ENCODE measurements at places on chromosomes 12 and 14. TPM values are rescaled to one million over a fixed set of nuclear protein-coding genes. Genes with fewer than 3 reads are reported as not detected.

DNA sequence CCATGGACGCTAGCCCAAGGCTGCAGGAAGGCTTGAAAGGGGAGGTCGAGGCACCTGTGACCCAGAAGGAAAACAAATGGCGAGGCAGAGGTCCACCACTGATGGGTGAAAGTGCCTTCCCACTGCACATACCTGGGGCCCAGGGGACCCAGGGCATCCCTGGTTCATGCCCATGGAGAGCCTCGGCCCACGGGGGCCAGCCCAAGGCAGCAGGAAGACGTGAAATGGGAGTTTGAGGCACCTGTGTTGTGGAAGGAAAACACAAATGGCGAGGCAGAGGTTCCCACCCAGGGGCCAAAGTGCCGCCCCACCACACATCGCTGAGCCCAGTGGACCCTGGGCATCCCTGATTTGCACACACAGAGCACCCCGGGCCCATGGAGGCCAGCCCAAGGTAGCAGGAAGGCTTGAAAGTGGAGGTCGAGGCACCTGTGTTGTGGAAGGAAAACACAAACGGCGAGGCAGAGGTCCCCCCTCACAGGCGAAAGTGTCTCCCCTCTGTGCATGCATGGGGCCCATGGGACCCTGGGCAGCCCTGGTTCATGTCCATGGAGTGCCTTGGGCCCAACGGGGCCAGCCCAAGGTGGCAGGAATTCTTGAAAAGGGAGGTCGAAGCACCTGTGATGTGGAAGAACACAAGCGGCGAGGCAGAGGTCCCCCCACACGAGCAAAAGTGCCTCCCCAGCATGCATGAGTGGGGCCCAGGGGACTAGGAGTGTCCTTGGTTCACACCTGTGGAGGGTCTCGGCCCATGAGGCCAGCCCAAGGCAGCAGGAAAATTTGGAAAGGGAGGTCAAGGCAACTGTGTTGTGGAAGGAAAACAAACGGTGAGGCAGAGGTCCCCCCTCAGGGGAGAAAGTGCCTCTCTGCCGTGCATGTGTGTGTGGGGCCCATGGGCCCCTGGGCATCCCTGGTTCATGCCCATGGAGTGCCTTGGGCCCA, 383.3 kb downstream of the ALG10 start:
- DNase-seq, result peak; percentile 53

DNA sequence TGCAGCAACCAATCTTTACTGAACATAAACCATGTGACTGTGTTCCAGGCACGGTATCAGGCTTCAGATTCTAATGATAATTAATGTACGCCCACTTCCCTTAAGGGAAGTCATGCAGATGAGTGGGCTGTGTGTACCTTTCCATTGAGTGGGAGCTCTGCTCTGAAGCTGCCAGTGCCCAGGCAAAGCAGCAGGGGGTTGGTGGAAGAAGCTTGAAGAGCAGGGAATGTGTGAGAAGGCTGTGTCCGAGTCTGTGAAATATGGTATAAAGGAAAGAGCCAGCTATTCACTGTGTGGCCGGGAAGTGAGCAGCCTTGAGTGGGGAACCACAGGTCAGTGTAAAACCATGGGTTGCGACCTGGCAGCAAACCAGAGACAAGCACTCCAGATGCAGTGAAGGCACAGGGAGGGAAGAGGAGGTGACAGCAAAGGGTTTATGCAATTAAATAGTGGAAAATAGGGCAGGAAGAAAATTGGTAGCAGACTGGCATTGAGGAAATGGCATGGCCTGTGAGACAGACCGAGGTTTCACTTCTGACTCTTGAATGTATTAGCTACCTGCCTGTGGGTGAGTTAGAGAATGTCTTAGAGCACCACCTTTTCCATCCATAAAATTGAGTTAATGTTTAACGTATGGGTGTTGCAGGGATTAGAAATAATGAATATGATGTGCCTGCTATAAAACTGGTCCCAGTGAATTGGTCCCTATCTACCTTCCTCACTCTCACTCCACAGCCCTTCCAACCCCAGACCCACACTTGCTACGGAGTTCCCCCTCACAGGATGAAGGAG, 116.4 kb downstream of the NTF3 start:
- DNase-seq, result no peak

The PROX2 gene
- total RNA-seq, result 1.5 TPM

The SDR9C7 gene
- total RNA-seq, result not detected

The TAS2R7 gene
- total RNA-seq, result not detected

GRCh38 chr14:99323603-99324185, 51.7 kb upstream of the BCL11B start:
- DNase-seq, result no peak

GRCh38 chr12:109458771-109459208, 18.3 kb downstream of the KCTD10 start:
- no peak for DNase-seq

The TMEM30B gene
- total RNA-seq, result 1.2 TPM

GRCh38 chr14:34213332-34213731, 248.7 kb downstream of the SPTSSA start:
- DNase-seq, result no peak

The TAS2R8 gene
- total RNA-seq, result not detected

GRCh38 chr14:77139540-77140358, 1.8 kb downstream of the ZDHHC22 start:
- no peak for DNase-seq

DNA sequence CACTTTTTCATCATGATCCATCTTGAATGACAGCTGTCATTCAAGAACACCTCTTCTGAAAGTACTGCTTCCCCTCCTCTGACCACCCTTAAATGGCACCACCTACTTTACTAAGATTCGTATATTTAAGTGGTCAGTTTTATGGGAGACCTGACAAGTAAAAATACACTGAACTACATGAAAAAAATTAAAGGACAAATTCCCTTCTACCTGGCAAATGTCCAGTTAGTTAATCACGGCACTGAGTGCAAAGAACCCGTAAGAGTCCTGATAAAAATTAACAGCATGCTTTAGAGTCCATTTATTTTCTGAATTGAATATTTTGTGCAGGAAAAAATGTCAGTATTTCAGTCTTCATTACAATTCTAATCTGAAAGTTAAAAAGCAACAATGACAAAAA, 48.7 kb downstream of the SETD3 start:
- no peak for DNase-seq

The RIN3 gene
- total RNA-seq, result 151 TPM

DNA sequence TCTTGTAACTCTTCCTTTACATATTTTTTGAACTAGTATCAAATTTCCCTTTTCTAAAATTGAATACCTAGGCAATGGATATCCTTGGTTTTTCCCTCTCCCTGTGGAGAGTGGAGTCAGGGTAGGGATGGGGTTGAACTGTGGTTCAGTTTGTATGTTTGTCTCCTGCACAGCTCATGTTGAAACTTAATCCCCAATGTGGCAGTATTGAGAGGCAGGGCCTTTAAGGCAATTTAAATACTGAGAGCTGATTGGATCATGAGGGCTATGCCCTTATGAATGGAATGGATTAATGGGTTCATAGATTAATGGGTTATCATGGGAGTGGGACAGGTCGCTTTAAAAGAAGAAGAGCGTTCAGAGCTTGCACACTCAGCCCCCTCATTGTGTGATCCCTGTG, 127.2 kb upstream of the RGS6 start:
- DNase-seq, result no peak

- DNase-seq, result no peak
These were observed 127.1 kb downstream of the DIO2 start for GRCh38 chr14:80084196-80084595.

GRCh38 chr12:77943466-77943865, 112.8 kb downstream of the NAV3 start:
- no peak for DNase-seq

The OR4E2 gene
- total RNA-seq, result not detected

The PPP1R36 gene
- total RNA-seq, result not detected

- DNase-seq, result no peak
These were observed 7.8 kb downstream of the FOXA1 start for GRCh38 chr14:37587131-37587803.

DNA sequence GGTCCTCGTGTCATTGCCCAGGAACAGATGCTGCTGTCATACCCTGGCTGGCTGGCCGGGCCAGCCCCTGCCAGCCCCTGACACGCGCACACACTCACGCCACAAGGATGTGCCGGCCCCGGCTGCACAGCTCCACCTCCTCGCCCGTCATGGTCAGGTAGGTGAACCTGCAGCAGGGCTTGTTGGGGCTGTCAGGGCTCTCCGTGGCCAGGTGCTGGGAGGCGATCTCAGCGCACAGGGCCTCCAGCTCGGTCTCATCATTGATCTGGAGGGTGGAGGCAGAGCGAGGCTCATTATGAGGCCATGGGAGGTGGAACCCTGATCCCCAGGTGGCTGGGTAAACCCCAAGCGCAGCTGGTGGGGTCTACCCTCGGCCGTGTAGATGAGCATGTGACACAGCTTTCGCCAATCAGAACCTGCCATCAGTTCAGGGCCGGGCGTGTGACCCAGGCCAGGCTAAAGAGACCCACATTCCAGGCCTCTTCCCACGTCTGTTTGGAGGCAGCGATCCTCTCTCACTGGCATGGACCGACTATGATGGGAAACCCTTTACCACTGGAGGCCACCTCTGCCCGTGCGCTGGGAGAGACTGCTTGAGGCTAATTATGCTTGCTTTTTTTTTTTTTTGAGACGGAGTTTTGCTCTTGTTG, 38.8 kb downstream of the TRAFD1 start:
- DNase-seq, result no peak

DNA sequence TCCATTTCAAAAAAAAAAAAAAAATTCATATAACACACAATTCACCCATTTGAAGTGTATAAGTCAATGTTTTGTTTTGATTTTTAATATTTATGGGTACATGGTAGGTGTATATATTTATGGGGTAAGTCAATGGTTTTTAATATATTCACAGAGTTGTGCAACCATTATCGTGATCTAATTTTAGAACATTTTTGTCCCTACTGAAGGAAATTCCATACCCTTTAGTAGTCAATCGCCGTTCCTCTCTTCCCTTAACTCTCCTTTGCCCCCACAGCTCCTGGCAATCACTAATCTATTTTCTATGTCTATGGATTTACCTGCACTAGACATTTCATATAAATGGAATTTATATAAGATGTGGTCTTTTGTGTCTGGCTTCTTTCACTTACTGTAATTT, 92.8 kb downstream of the TRAFD1 start:
- DNase-seq, result no peak

- no peak for DNase-seq
These were observed 78.6 kb downstream of the BHLHE41 start for GRCh38 chr12:26046203-26046602.

DNA sequence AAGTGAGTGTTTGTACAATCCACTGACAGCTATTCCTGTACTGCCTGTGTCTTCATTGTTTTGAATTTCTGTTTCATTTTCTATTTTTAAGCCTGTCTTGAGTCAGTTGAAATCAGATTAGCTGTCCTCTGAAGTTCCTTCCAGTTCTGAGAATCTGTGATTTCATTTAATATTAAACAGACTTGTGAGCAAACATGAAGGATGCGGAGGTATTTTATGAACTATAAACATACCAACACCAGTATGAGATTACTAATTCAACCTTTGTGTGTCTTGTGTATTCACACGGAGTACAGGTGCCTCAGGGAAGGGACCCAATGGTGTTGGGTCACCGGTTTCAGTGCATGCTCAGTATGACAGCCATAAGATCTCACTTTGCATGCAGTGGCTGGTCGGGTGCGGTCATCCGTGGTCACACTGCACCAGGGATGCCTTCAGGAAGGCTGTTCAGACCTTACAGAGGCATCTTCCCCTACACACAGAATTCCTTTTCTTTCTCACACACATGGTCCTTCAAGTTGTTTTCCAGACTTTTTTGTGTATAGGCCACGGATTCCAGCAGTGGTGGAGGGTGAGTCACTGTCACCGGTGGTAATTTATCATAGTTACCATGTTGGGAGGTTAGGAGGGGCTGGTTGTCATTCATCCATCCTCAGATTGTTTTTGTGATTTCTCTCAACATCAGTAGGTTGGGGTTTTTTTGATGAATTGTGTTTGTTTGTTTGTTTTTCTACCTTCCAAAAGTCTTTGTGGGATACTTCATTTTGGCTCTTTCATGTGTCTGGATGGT, 103.0 kb upstream of the SFSWAP start:
- no peak for DNase-seq

The SLC39A5 gene
- total RNA-seq, result 1.4 TPM

- DNase-seq, result no peak
These were observed 146.6 kb upstream of the PLEKHG7 start for GRCh38 chr12:92556141-92556540.

GRCh38 chr12:93902736-93903562, 225.8 kb downstream of the CRADD start:
- DNase-seq, result no peak

The FSCB gene
- not detected for total RNA-seq

The SERPINA12 gene
- not detected for total RNA-seq

DNA sequence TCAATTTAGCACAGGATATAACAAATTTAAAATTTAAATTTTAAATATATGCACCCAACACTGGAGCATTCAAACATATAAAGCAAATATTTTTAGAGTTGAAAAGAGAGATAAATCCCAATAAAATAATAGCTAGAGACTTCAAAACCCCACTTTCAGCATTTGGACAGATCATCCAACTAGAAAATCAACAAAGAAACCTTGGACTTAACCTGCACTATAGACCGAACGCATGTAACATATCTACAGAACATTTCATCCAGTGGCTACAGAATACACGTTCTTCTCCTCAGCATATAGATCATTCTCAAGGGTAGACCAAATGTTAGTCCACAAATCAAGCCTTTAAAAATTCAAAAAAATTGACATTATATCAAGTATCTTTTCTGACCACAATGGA, 64.0 kb downstream of the SPTSSA start:
- DNase-seq, result no peak

- no peak for DNase-seq
These were observed 334.6 kb upstream of the FKBP4 start for GRCh38 chr12:2460051-2460670.

DNA sequence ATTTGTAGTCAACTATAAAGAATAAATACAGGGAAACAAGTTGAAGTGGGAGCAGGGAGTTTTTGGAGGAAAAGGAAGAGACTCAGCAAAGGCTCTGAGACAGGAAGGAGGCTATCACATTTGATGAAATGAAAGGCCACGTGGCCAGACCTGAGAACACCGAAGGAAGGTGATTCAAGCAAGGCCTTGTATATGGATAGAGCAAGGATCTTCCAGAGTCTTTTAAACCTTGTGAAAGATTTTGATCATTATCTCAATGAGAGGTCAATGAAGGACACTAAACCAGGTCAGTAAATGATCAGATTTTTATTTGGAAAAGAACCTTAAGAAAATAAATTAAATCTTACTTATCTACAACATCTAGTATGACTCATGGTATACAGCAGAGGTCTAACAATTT, 523.5 kb downstream of the SLC16A7 start:
- DNase-seq, result no peak

- DNase-seq, result no peak
These were observed 164.1 kb downstream of the SRGAP1 start for GRCh38 chr12:64008596-64008995.

GRCh38 chr12:38588624-38589305, 272.2 kb downstream of the ALG10B start:
- DNase-seq, result no peak
